ENCODE measurements at places on chromosomes 2 and 18.

DNA sequence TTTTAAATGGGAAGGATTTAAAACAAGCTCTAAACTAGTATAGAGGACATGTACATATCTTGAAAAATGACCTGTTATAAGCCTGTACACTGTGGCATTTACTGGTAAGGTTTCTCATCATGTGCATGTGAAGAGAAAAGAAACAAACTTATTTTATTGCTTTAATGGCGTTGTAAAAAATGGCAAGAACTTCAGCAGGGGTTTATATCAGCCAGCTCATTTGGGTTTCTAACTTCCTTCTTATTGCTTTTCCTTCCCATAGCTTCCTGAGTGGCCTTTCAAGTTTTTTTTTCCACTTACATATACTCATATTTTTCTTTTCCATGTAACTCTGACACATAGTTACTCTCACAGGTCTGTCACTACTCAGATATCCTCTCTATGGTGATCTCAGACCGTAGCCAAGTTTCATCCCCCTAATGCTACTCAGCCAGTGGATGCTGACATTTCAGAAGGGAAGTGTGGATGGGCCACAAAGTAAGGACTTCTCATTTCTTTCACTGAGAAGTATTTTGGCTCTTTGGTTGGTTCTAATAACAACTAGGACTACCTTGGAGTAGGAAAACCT lies 198.2 kb downstream of the PARD3B start:
- DNase-seq = no peak

DNA sequence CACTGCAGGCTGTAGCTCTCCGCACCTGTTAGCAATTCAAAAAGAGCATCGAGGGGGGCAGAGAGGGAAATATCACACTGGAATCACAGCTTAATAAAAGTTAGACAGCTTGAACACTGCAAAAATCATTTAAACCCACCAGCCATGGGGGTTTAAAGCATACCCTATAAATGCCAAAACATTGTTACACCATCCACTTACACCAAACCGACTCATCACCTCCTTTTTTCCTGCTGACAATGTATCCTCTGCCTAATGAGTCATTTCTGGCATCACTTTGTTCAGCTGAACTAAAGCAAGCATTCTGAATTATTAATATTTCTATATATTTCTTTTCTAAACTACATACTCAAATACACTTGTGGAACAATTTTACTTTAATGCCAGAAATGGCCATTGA lies 21.6 kb downstream of the MC4R start:
- no peak for DNase-seq

DNA sequence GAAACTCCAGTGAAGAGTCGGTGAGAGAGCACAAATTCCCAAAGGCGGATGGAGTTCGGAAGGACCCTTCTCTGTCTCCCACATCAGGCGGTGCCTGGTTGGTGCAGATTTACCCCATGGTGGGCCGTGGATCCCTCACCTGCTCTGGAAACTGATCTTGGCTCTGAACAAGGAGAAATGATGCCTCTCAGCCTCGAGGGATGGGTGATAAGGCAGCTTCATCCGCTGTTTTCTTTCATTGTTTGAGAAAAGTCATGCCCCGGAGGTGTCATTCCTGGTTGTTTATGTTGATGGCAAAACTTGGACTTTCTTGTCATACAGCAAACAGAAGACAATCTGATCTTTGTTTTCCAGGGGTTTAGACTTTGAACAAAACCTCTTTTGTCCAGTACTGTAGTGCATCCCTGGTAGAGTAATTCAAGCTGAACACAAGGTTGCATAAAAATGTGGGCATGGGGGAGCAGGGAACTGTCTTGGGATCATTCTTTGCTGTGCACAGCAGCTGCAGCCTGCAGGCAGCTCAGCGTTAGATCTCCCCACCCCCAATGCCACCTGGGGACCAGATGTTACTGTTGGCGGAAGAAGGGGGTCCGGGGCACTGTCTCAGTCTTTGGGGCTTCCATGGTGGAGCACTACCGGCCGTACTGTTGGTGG lies 81.3 kb downstream of the NFATC1 start:
- DNase-seq = no peak

DNA sequence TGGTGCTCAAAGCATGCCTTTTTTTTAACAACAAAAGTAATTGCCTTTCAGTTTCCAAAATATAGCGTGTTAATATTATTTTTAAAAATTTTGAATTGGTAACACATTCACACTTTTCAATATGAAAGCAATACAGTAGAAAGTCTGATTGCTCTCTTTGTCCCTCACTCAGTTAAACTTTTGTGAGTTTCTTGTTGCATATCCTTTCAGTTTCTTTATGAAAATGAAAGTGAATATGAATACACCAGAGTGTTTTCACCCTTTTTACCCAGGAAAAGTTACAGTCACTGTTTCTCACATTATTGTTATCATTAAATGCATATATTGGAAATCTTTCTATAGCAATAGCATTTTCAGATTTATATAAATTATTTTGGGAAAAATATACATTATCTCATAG lies 377.4 kb upstream of the CRIM1 start:
- DNase-seq = no peak

DNA sequence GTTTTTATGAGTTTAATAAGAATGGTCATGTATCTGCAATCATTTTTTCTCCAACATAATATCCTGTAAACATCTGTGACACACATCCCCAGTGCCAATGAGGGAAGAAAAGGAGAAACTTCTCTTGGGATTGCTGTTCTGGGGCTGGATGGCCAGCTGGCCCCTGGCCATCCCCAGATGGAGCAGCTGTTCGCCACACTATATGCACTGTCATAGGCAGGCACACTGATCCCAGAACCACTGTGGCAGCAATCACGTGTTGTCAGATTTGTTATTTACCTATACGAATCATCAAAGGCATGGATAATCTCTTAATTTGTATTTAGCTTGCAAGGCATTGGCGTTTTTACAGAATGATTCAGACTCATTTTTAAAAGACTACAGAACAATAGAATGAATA lies 167.6 kb upstream of the ACAA2 start:
- DNase-seq = no peak

DNA sequence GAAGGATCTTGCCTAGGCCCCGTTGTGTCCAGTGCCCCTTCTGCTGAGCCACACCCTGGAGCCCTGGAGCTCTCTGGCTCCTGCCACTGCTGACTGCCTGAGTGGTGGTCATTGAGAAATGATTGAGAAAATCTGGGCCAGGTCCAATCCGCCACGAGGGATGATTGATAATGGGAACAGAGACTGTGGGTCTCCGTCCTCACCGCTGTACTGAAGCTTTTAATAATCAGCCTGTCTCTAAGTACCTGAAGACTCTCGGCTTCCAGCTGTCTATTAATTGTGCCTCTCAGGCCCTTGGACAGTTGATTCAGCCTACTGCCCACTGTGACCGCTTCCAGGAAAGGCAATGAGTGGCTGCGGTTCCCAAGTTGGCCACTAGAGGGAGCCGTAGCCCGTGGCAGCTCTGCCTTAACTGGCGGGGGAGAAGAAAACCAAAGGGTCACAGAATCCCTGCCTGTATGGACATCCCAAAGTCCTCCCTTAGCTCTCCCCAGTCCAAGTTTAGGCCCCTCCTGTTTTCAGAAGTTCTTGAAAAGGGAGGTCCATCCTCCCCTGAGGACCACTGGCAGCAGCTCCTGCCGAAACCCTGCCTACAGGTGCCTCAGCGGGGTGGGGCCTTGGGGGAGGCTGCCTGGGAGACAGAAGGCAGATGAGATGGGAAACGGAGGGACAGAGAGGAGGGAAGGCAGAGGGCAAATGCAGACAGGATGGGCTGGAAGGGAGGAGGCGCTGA lies 213.6 kb downstream of the TNS1 start:
- peak; percentile 56 for DNase-seq

DNA sequence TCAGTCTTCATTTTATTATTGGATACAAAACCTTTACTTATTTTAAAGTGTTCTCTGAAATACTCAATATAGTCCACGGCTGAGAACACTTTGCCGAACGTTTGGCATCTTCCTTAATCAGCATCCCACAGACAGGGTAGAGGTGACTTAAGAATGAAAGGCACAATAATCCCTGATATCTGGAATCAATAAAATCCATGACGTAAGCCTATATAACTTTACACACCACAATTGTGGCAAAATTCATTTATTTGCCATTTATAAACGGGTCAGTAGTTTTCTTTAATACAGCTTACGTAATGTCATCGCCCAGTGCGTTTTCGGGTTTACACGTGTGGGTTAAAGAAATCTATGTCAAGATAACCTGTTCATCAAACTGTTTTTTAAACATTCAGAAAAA lies 1.3 kb downstream of the MGAT4A start:
- peak; percentile 66 for DNase-seq

DNA sequence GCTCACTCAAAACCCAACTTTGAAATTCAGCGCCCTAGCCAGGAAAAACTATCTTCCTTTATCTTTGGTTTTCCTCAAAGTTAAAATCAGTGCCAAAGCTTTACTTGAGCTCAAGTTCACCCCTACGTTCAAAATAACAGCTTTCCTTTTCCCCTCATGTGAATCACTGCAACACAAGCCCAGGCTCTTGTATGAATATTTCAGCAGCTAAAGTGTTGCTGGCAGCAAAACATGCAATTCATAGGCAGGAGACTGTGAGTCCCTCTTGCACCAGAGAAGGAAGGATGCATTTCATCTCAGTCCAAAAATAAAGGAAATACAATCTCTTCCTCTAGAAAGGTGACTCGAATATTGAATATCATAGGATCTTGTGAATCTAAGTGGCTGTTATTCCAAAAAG lies 461.3 kb upstream of the SOX11 start:
- no peak for DNase-seq

DNA sequence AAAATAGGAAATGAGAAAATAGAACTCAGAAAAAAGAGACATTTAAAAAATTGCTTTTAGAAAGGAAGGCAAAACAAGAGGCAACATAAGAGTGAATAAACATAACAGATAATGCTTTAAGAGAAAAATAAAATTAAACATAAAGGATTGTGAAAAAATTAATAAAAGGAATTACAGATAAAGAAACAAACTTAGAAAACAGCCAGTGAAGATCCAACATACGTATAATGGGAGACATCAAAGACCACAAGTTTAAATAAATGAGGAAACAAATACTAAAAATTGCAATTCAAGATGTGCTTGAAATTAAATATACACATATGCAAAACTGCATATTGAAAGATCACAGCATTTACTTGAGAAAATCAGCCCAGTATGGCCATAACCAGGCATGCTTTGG lies 448.9 kb downstream of the NBAS start:
- DNase-seq = no peak

DNA sequence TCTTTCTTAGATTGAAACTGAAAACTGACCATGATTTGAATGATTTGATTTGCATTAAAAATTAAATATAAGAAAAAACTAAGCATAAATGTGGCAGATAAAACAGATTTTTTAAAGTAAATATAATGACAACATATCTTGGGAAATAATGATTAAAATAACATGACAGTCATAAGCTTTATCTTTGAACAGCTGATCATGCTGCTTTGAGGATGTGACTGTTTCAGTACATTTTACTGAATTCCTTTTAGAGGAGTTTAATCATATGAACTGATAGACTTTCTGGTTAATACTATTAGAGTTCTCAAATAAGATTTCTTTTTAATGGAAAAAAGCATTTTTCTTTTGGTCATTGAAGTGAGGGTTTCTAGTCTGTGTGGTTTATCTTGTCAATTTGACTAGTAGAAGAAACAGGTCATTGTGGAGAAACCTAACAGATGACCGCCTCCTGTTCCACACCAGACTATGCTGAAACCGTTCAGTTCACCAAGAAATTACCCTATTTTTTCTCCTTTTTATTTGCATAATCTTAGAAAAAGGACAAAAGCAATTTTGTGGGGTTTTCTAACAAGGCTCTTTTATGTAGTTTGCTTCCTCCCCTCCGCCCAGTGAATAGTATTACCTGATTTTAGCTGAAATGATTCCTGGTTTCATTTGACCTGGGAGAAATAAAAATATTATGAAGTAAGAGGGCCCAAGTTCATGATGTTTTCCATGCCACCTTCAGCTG lies 262.1 kb downstream of the PTGR3 start:
- DNase-seq = no peak

DNA sequence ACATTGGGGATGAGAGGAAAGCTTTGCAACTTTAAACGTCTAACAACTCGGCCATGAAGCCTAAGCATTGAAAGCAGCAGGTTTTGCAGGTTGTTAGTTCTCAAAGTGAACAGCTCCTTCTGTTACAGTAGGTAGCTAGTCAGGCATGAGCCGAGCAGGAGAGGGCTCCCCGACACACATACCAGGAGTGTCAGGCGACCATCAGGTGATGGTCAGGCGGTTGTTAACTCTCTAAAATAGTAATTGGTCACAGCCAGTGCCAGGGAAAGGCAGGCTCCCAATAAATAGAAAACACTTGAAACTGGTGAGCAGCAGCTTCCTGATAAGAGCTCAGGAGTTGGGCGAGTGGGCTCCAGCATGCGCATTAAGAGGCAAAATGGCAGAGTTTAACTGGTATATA lies 53.5 kb upstream of the DAPL1 start:
- DNase-seq = no peak

- DNase-seq = no peak
Observed at GRCh38 chr2:22947741-22948140, 437.2 kb upstream of the KLHL29 start.

- no peak for DNase-seq
Observed at GRCh38 chr2:106095478-106096298, 98.4 kb downstream of the UXS1 start.

- DNase-seq = no peak
Observed at GRCh38 chr18:28045176-28045810, 131.6 kb downstream of the CDH2 start.

GRCh38 chr18:11767935-11768334 lies 78.9 kb downstream of the GNAL start:
- no peak for DNase-seq

DNA sequence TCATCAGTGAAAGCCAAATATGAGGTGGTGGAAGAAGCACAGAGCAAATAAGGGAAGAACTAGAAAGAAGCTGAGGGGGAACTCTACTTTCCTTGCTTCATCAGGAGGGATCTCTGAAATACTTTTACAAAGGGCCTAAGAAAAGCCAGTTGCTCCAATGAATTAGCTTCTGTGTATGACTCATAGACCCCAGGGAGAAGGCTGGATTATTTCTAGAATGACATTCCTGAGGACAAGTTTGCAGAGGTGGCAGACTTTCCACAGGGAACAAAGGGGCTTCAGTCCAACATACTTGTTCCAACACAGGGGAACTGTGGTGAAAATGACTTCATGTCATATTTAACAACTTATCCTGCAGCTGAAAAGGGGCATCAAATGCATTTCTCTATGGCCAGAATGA lies 29.0 kb downstream of the DOK1 start:
- no peak for DNase-seq

DNA sequence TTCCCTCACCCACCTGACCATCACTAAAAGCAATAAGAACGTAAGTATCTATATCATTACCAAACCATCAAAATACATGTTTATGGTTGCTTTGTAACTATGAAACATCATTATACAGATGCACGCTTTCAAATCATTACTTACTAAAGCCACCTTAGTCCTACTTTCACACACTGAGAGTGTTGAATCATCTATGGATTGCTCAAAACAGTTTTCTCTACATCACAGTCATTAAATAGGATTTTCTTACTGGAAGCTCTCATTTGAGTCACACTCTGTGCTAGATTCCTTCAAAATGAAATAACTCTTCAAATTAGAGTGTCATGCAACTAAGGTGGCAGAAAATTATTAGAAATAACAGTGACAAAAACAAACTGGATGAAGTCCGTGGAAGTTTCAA lies 878.4 kb downstream of the CPS1 start:
- no peak for DNase-seq

- DNase-seq = no peak
Observed at GRCh38 chr18:78770823-78771139, 208.8 kb upstream of the SALL3 start.

Measured in C1 segment of cervical spinal cord (tissue), 14 donors.